ENCODE measurements at places on chromosomes 2 and 18.

DNA sequence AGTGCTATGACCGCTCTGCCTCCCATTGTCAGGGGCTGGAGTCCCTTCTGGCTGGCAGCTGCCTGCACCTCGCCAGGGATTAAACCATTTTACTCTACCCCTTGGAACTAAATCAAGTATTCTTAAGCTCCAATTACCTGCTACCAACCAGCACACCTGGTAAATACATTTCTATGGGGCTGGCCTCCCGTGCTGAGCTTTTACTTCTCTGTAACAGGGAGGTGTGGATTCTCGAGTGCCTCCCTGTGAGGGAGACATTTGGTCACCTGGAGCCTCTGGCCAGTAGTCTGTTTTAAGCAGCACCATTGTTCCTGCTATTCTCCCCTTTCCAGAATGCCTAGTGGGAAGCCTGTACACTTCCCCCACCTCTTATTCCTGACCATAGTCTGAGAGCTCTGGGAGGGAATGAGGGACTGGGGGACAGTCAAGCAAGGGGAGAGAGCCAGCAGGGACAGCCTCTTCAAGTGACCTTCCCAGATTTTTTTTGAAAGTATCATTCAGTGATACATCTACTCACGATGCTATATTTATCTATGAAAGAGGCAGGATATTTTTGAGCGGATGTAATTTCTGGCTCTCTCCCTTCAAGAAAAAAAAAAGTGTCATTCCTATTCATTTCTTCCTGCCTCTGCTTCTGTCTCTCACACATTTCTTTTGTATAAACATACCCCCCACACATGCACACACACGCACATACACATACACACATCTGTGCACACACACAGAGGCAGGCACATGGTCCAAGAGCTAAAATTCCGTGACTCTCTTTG is 112.8 kb downstream of the CAPN13 start:
- no peak for DNase-seq

GRCh38 chr2:45814488-45814887 is 163.0 kb downstream of the PRKCE start:
- no peak for DNase-seq

- no peak for DNase-seq
Measured at GRCh38 chr2:219215871-219216534, 2.8 kb downstream of the ABCB6 start.

GRCh38 chr18:26453386-26453901 is 94.9 kb downstream of the KCTD1 start:
- DNase-seq: no peak

GRCh38 chr2:239274391-239275043 is 126.3 kb downstream of the HDAC4 start:
- no peak for DNase-seq

DNA sequence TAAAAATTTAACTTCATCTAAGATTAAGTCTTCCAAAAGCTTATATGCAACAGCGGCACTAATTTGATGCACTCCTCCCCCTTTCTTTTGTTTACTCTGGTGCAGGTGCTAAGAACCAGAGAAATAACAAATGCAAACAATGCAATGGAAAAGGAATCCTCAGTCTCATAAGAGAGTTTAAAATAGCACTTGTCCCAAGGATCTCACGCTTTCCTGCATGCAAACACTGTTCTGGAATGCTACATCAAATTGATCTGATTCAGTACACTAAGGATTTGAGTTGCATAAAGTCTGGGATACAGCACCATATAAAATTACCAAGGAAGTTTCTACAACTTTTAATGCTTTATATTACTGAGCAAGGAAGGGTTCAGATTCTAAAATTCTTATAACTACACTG is 50.5 kb downstream of the SEPTIN10 start:
- no peak for DNase-seq

DNA sequence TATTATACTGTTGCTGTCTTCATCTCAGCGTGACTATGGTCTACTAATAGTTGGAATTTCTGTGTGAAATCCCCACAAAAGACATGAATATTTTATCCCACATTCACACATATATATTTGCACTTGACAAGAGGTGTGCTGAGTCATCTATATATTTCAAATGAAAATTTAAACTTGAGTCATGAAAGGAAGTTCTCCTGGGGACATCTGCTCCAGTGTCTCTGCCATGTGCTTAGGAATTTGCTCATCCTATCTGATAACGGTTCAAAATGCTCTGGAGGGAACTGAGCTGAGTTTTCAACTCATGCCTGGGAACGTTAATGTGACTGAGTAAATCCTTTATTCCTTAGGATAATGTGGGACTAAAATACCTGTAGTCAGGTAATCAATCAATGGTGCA is 326.2 kb upstream of the MEX3C start:
- no peak for DNase-seq

- no peak for DNase-seq
Measured at GRCh38 chr18:56505293-56505692, 133.1 kb downstream of the TXNL1 start.

DNA sequence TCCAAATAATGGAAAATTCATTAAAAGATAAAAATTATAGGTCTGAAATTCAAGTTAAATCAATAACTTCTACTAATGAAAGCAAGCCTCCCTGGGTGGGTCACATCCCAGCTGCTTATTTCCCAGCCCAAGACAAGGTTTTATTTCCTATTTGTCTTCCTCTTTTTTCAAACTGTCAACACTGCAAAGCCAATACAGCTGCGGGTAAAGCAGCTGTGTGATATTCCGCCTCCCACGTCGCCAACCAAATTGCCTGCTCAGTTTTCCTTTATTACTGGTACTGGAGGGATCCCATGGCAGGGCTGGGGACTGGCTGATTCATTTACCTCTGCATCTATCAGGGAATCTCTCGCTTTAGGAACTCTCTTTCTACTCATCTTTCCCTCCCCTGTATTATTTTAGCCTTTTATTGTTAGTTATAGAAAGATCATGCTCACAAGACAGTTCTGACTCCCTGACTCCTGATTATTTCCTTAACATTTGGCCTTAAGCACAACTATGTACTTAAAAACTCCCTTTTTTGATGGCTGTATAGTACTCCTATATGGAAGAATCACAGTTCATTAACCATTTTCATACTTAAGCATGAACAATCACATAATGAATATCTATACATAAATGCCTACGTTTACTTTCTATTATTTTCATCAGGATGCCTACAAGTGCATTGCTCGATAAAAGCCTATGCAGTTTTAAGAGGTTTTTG is 253.1 kb downstream of the CDCA7 start:
- DNase-seq: no peak

- no peak for DNase-seq
Measured at GRCh38 chr2:185979546-185980071, 241.0 kb downstream of the FSIP2 start.

- no peak for DNase-seq
Measured at GRCh38 chr18:12032786-12033642, 51.7 kb downstream of the IMPA2 start.

DNA sequence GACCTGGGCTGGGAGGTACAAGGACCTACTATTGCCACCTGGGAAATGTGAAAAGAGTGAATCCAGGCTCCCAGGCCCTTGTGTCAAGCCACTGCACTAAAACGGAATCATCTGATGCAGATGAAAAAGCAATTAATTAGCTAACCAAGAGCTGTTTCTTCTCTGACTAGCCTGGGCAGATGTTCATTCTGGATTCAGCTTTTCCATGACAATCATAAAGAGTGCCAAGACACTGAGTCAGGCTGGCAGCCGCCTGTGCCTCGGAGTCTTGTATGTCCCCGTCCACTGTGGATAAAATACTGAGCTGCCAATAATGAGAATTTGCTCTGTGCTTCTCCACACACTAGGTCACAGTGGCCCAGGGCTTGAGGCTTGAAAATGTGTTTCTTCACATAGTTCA is 21.7 kb upstream of the LCLAT1 start:
- no peak for DNase-seq

DNA sequence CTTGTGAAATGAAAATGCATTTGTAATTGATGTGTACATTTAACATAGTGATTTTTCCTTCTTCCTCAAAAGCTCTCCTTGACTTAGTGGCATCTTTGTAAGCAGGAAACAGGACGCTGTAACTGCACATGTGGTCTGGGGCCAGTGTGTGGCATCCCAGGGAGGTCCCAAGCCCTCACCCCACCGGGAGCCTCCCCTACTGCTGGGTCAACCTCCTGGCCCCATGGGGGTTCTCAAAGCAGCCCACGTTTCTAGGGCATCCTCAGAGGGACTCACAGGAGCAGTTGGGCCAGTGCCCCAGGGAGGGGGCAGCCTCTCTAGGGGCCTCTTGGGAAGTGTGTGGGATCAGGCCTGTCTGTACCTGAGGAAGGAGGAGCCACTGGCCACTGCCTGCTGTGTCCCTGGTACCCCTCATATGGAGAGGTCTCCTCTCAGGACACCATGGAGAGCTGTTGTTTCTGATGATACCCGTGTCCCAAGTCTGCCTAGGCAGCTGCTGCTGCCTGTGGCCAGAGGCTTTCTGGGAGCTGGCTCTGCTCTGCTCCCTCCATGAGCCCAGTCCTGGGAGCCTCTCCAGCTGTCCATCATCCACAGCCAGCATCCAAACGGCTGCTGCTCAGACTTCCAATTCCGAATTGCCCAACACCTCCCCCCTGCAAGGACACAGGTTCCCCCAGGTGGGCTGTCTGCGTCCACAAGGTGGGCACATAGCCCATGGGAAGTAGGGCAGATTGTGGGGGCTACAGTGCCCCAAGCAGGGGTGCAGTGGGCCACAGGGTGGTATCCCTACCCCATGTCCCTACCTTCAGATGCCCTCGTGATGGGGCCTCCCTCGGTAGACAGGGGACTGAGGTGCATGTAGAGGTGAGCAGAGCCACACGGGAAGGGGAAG is 13.4 kb downstream of the ARHGEF4 start:
- DNase-seq: no peak

- no peak for DNase-seq
Measured at GRCh38 chr18:62289047-62289446, 36.1 kb upstream of the TNFRSF11A start.

- DNase-seq: no peak
Measured at GRCh38 chr2:175168564-175168945, 552 bp upstream of the ATF2 start.

- no peak for DNase-seq
Measured at GRCh38 chr2:112942654-112943002, 31.7 kb downstream of the IL37 start.

- no peak for DNase-seq
Measured at GRCh38 chr18:32208023-32208422, 18.2 kb downstream of the MEP1B start.

- no peak for DNase-seq
Measured at GRCh38 chr18:46302528-46303485, 198.6 kb downstream of the HAUS1 start.

GRCh38 chr18:47901624-47902362 is 28.7 kb downstream of the SMAD2 start:
- no peak for DNase-seq

DNA sequence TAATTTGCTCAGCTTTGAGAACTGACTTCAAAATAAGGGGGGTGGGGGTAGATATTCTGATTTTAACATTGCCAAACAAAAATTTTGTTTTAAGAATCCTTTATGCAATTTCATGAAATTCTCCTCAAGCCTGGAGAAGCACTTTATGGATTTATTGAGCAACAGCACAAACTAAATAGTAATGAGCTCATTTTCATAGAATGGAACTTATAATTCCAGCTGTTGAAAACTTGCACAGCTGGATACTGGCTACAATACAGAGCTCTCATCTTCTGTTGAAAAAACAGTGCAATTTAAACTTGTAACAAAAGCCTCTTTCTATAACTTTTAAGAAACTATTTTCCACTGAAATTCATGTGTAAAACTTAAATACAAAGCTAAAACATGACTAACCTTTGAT is 137.6 kb upstream of the FN1 start:
- no peak for DNase-seq

DNA sequence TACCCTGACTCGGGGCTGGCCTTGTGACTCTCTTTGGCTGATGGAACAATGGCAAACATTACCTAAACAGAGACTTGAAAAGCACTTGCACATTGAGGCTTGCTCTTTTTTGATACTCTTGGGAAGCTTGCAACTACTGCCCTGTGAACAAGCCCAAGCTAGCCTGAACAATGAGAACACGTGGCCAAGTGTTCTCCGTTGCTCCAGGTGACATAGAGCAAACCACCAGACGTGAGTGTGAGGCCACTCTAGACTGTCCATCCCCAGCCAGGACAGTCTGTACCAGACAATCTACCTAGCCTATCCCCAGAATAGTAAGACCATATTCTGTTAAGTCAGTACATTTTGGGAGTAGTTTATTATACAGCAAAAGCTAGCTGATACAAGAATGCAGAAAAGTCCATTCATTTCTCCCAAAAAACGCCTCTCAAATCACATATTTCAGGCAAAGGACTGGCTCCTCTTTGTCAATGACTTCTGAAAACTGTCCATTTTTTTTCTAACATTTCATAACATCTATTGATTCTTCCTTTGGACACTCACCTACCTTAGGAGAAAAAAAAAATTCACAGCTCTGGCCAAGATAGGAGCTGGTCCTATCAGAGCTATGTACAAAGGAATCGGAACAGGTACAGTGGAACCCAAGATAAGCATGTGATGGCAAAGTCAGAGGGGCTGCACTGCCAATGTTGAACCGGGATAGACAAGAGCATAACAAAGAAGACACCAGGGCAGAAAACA is 142.1 kb upstream of the PKDCC start:
- DNase-seq: no peak
